ENCODE measurements at places on chromosomes 1 and 21. TPM values are rescaled to one million over a fixed set of nuclear protein-coding genes. Genes with fewer than 3 reads are reported as not detected.

DNM3 gene
- 0.96 TPM for total RNA-seq

KCNE1 gene
- total RNA-seq = not detected

DNA sequence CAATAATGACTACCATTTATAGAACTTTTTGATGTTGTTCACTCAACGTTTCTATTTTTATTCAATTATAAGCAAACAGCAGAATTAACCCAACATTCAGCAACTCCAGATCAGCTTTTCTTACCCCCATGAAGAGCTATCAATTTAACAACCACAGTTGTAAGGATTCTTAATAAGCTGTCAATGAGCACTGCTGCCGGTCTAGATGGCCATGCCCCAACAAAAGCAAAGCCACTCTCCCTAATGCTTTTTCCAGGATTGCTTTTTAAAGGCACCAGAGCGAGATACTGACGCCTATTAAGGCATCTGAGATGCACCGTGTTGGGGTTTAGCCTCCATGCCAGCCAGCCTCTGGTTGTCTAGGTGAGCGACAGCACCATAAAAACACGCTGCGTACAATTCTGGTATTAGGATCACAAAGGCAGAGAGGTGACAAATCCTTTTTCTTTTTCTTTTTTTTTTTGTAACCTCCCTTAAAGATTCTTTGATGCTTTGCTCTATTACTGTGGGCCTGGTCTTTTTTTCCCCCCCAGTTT, 39.5 kb downstream of the PTPRC start:
- peak overlapping the region; percentile 63 for H3K4me3 ChIP-seq
- H3K36me3 ChIP-seq = peaks cover 61% of the 10 kb centered on the region
- H3K27ac ChIP-seq = peak overlapping the region; percentile 92
- H3K4me1 ChIP-seq = peaks cover 88% of the 10 kb centered on the region
- H3K27me3 ChIP-seq = no peaks in the 10 kb centered on the region

GRCh38 chr1:20710469-20711284, 7.1 kb downstream of the KIF17 start:
- H3K27me3 ChIP-seq = peaks cover 11% of the 10 kb centered on the region
- H3K4me3 ChIP-seq = no peak overlapping the region
- no peaks in the 10 kb centered on the region for H3K36me3 ChIP-seq
- H3K27ac ChIP-seq = no peak overlapping the region
- DNase-seq = no peak

- H3K36me3 ChIP-seq = no peaks in the 10 kb centered on the region
- no peaks in the 10 kb centered on the region for H3K4me1 ChIP-seq
- peaks cover 19% of the 10 kb centered on the region for H3K27me3 ChIP-seq
- DNase-seq = no peak
- H3K4me3 ChIP-seq = no peak overlapping the region
Measured at GRCh38 chr21:41605934-41606285, 98.0 kb upstream of the TMPRSS2 start.

- H3K4me3 ChIP-seq = no peak overlapping the region
- H3K4me1 ChIP-seq = no peaks in the 10 kb centered on the region
- H3K27me3 ChIP-seq = no peaks in the 10 kb centered on the region
- DNase-seq = no peak
- no peak overlapping the region for H3K27ac ChIP-seq
Measured at GRCh38 chr1:198113342-198113750, 43.5 kb upstream of the NEK7 start.

DNA sequence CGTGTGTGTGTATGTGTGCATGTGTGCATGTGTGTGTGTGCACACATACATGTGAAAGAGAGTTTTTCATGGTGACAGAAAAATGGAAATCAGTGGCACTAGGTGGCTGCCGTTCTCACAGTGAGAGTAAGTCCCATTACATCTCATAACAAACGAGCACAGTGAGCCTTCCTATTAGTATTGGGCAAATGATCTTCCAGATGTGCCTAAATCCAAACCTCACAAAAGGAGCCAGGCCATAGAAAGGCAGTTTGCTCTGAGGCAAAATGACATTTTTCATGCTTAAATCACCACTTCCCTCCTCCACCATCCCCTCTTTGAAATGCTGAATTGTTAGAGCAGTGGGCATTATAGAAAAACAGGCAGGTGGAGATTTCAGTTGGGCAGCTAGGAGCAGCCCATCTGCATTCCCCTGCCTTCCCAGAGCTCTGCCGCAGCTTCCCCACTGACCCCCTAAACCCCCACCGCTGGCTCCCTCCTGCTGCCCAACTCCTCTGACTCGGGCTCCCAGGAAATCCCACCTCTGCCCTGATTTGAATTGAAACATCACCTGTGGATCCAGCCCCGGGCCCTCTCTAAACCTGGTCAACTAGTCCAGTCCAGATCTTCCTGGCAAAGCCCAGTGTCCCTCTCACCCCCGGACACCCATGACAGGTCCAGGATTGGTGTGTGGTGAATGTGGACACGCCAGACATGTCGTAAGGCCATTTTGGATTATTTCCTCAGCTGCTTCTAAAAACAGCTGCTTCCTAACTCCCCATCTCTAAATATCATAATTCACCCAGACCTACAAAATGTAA, 190.5 kb downstream of the SEC16B start:
- no peaks in the 10 kb centered on the region for H3K27me3 ChIP-seq
- no peaks in the 10 kb centered on the region for H3K36me3 ChIP-seq
- no peaks in the 10 kb centered on the region for H3K4me1 ChIP-seq
- no peak for DNase-seq

DNA sequence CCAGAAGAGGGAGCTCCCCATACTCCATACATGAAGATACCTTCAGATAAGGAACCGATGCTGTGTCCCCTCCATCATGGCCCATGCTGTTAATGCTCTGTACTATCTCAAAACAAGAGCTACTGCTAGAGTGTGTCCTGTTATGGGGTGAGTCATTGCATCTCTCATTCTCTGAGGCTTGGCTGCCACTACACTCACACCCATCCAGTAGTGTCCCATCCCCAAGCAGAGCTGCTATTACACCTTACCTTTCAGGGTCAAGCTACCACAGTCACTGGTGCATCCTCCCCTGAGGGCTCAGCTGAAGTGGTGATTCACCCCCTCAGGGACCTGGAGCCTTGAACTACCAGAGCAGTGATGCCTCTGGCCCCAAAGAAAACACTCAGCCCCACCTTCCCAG, 198.5 kb downstream of the PLA2G4A start:
- H3K27ac ChIP-seq = no peak overlapping the region
- H3K27me3 ChIP-seq = no peaks in the 10 kb centered on the region
- no peaks in the 10 kb centered on the region for H3K36me3 ChIP-seq
- no peak overlapping the region for H3K4me3 ChIP-seq
- no peak for DNase-seq
- no peaks in the 10 kb centered on the region for H3K4me1 ChIP-seq

DNA sequence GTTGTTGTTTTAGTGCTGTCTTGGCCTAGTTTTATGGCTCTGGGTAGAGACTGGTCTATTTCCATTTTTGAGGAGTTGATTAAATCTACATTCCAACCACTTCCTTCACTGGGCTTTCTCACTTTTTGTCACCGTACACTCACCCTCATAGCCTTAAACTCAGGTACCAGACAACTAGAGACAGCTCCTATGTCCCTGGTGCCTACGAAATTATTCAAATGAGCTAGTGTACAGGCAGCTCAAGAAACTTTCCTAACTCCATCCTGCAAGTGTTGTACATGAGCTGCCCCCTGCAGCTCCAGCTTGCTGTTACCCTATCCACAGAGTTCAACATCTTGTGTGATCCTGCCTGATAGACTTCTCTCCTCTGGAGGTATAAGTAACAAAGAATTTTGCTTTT, 704.8 kb upstream of the RGS18 start:
- DNase-seq = no peak
- no peaks in the 10 kb centered on the region for H3K36me3 ChIP-seq
- H3K4me3 ChIP-seq = no peak overlapping the region
- H3K27ac ChIP-seq = no peak overlapping the region
- H3K4me1 ChIP-seq = no peaks in the 10 kb centered on the region
- no peaks in the 10 kb centered on the region for H3K27me3 ChIP-seq

- no peak overlapping the region for H3K4me3 ChIP-seq
- no peaks in the 10 kb centered on the region for H3K36me3 ChIP-seq
- DNase-seq = no peak
- no peak overlapping the region for H3K27ac ChIP-seq
- H3K4me1 ChIP-seq = peaks cover 4% of the 10 kb centered on the region
- H3K27me3 ChIP-seq = no peaks in the 10 kb centered on the region
Measured at GRCh38 chr1:84350104-84350503, 48.2 kb upstream of the DNASE2B start.

DNA sequence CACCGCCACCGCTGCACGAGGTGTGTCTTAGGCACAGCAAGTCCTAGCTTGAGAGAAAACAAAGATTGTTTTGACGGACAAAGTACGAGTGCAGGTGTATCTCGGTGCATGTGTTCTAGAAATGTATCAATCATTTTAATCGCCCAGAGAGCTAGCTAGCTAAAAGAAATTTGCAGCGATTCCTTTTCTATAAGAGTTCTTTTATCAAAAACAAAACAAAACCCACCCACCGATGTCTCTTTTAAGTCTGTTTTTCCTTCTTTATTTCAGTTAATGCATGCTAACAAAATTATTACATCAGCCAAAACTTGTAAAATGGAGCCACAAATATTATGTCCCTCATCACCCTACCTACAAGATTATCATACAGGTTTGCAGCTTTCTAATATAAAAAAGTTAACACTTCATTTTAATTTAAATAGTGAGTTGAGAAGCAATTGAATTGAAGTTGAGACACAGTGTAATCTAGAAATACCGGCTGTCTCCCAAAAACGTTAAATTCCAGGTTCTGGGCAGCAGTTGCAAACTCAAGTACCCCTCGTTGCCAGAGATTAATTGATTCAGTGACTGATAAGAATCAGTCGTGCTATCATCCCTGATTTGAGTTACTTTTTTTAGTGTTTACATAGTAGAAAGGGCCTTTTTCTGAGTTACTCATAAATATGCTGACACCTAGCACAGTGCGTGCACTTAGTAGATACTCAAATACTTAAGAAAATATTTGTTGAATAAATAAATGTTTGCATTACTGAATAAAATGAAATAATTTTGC, 1.5 kb upstream of the SYDE2 start:
- H3K27ac ChIP-seq = peak overlapping the region; percentile 89
- peaks cover 8% of the 10 kb centered on the region for H3K36me3 ChIP-seq
- H3K4me3 ChIP-seq = peak overlapping the region; percentile 98

- H3K4me3 ChIP-seq = no peak overlapping the region
- H3K36me3 ChIP-seq = no peaks in the 10 kb centered on the region
- no peaks in the 10 kb centered on the region for H3K27me3 ChIP-seq
- no peak for DNase-seq
- H3K4me1 ChIP-seq = peaks cover 8% of the 10 kb centered on the region
- no peak overlapping the region for H3K27ac ChIP-seq
Measured at GRCh38 chr1:203592156-203592555, 34.5 kb upstream of the ATP2B4 start.
